ENCODE measurements at places on chromosomes 5 and 9.

GRCh38 chr5:43037636-43038495 lies 2.3 kb downstream of the ANXA2R start:
- DNase-seq: peak; percentile 27

DNA sequence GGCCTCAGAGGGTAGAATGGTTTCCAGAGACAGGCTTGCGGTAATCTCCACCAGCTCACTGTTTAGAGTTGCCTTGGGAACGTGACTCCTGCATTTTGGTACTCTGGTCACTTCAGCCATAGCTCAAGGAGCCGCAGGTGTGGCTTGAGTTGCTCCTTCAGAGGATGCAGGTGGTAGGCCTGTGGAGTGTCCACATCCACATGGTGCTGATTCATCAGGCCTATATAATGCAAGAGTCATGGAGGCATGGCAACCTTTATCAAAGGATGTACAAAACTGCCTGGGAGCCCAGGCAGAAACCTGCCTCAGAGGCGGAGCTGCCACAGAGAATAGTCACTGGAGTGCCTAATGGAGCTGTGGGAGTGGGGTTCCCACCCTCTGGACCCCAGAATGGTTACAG lies 114.2 kb downstream of the ANXA1 start:
- DNase-seq: no peak

DNA sequence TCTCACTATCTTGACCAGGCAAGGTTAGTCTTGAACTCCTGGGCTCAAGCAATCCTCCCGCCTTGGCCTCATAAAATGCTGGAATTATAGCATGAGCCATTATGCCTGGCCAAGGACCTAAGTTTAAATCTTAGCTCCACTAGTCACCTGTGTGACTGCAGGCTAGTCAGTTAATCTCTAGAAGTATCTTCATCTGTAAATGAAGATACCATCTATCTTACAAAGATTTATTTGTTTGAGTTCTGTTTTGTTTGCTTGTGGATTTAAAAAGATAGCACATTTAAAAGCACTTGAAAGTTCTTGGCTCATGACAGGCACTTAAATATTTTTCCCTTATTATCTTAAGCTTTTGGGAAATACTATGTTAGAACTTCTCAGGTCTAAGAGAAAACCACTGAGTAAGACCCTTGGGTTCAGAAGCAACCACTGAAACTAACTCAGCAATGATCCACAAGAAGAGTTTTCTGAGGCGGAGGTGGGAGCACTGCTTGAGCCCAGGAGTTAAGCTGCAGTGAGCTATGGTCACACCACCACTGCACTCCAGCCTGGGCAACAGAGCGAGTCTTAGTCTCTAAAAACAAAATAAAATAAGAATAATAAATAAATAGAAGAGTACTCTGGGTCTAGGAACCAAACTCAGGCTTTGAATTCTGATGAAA lies 19.1 kb downstream of the TMEM245 start:
- no peak for DNase-seq

- no peak for DNase-seq
Observed at GRCh38 chr5:54851449-54851848, 133.9 kb downstream of the ESM1 start.

DNA sequence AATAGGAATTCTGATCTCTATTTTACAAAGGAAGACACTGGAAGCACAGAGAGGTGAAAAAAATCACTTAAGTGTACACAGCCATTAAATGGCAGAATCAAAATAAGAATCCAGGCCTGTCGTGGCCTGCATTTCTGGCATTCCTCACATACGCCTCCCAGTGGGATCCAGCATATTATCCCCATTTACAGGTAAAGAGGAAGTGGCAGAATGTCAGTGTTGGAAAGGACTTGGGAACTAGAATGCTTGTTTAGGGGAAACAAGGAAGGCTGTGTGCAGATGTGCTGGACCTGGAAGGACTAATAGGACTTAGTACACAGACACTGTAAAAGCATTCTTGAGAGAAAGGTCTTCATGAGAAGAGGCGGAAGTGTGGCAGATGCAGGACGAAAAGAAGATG lies 241.8 kb downstream of the TRIM32 start:
- no peak for DNase-seq
